CD4-positive, alpha-beta T cell (primary cell): ENCODE measurements at places on chromosomes 5 and 9. TPM values are rescaled to one million over a fixed set of nuclear protein-coding genes. Genes with fewer than 3 reads are reported as not detected.

GRCh38 chr9:137171149-137171900 is 531 bp downstream of the TMEM210 start:
- peaks cover 26% of the 10 kb centered on the region for H3K4me1 ChIP-seq
- H3K36me3 ChIP-seq = no peaks in the 10 kb centered on the region
- no peak overlapping the region for H3K27ac ChIP-seq
- DNase-seq = no peak

GRCh38 chr5:54765165-54766028 is 220.0 kb downstream of the ESM1 start:
- H3K36me3 ChIP-seq = no peaks in the 10 kb centered on the region
- no peaks in the 10 kb centered on the region for H3K4me1 ChIP-seq
- DNase-seq = no peak
- H3K27me3 ChIP-seq = no peaks in the 10 kb centered on the region
- no peak overlapping the region for H3K27ac ChIP-seq

DNA sequence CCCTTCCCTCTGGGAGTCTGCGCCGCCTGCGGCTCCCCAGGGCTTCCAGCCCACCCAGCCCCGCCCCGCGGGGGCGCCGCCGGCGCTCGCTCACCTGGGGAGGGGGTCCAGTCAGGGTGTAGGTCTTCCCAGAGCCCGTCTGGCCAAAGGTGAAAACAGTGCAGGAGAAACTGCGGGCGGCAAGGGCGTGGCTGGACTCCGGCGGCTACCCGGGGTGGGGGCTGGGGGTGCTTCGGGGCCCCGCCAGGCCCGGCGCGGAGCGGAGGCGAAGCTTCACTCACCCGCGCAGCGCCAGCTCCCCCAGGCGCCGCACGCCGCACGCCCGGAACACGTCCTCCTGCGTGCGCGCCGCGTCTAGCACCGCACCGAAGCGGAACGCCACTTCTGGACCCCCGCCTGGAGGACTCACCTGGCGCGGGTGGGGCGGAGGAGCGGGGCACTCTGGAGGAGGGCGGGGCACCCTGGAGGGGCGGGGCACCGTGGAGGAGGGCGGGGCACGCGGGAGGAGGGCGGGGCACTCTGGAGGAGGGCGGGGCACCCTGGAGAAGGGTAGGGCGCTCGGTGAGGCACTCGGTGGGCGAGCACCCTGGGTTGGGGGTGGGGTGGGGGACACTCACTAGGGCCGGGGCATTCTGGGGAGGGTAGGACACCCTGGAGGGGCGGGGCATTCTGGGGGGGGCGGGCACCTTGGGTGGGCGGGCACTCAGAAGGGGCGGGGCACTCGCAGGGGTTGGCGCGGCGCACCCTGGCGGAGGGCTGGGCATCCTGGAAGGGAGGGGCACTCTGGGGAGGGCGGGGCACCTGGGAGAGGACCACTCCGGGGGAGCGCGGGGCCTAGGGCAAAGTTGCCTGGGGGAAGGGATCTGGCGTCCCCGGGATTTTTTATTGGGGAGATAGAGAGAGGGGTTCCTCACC is 814 bp downstream of the KIF12 start:
- H3K4me3 ChIP-seq = no peak overlapping the region
- H3K27me3 ChIP-seq = peaks cover 30% of the 10 kb centered on the region
- no peak overlapping the region for H3K27ac ChIP-seq

DNA sequence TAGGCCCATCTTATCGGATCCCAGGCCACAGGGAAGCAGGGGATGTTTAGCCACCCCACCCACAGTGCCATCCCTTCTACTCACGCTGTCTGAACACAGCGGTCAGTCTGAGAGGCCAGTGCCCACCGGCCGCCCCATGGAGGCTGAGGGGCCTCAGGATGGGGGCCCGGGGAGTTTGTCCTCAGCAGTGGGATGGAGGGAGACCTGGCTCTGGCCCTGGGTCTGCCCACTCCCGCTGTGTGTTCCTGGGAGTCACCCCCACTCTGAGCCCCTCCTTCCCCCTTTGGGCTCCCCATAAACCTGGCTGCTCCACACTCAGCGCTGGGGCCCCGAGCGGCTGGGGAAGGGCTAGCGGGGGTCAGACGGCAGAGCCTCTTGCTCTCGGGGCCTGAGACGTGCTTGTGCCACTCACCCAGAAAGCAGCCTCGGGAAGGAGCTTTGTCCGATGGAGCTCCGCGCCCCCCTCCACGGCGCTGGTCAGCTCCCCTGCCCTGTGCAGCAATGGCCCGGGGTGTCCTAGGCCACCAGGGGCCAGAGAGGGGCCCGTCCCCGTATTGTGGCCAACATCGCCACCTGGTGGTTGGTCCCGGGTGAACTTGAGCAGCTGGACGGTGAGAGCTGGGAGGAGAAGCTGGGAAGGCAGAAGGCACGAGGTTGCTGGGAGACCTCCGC is 10.9 kb upstream of the LAMC3 start:
- H3K27me3 ChIP-seq = peaks cover 9% of the 10 kb centered on the region
- DNase-seq = no peak
- no peak overlapping the region for H3K27ac ChIP-seq
- no peak overlapping the region for H3K4me3 ChIP-seq

- no peak for DNase-seq
- H3K4me1 ChIP-seq = no peaks in the 10 kb centered on the region
- H3K36me3 ChIP-seq = no peaks in the 10 kb centered on the region
- no peak overlapping the region for H3K27ac ChIP-seq
- H3K4me3 ChIP-seq = no peak overlapping the region
Measured at GRCh38 chr5:148740966-148741742, 85.3 kb upstream of the ADRB2 start.

DNA sequence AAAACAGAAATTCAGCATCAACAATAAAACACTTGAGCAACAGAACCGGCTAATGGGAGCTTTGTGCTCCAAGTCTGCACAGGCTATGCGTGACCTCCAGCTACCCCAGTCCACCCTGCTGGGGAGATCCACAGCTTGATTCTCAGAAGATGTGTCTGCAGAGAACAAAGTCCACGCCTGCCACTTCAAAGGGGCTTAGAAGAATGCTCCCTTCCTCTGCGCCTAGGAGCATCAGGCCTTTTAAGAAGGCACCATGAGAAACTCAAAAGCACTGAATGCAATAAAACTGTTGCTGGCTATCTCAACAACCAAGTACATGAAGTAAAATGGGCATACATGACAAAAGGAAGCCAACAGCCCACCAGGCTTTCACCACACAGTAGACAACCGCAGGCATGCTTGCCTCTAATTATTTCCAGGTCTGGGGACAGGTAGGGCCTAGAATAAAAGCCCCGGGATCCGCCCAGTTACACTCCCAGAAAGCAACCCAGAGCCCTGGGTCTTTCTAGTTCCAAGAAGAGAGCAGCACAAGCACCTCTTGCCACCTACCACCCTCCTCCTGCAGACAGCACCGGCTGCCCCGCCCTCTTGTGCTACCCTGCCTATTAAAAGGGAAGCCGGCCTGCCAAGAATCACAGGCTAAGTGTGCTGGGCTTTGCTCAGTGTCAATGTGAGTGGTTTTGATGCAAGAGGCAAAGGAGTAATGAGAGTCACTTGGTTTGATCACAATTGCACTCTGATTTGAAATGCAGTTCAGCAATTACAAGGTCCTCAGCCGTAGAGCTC is 123.2 kb downstream of the SPOCK1 start:
- no peaks in the 10 kb centered on the region for H3K36me3 ChIP-seq
- no peak for DNase-seq
- peaks cover 6% of the 10 kb centered on the region for H3K27me3 ChIP-seq
- no peak overlapping the region for H3K27ac ChIP-seq
- no peaks in the 10 kb centered on the region for H3K4me1 ChIP-seq

PSMD5 gene
- 44.3 TPM for total RNA-seq

DNA sequence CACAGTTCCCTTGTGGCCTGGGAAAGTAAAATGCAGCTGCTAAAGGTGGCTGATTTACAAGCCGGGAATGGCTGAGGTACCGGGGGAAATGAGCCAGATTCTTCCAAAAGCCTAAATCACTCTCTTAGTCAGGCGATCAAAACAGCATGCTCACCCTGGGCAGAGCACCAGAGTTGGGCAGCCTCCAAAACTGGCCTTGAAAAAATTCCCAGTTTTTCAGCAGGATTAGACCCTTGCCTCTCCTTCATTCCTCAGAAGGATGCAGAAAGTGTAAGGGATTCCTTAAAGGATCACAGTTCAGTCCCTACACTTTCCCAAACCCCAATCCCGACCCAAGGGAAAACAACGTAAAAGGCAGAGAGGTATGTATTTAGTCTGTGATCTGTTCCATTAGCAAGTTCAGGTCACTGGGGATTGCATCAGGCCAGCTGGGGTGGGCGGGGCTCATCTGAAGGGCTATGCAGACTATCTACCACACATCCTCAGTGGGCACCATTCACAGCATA is 16.9 kb downstream of the TMEM174 start:
- H3K27ac ChIP-seq = no peak overlapping the region
- H3K36me3 ChIP-seq = no peaks in the 10 kb centered on the region
- DNase-seq = no peak
- no peak overlapping the region for H3K4me3 ChIP-seq

DNA sequence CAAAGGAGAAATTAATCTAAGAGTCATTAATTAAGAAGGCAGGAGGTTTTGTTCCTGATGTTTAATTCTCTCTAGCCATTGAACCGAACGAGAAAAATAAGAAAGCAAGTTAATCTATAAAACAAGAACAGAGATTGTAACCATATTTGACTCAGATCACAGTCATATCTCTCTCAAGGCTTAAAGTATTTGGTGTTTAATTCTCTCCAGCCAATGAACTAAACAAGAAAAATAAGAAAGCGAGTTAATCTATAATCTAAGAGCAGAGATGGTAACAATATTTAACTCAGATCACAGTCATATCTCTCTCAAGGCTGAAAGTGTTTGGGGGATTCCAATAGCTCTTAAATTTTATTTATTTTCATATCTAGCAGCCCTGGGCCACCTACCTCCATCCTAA is 74.4 kb upstream of the SHISAL2B start:
- no peaks in the 10 kb centered on the region for H3K27me3 ChIP-seq
- no peak overlapping the region for H3K27ac ChIP-seq
- DNase-seq = no peak
- H3K4me3 ChIP-seq = no peak overlapping the region
- H3K4me1 ChIP-seq = no peaks in the 10 kb centered on the region
- H3K36me3 ChIP-seq = no peaks in the 10 kb centered on the region

GRCh38 chr9:109048822-109049221 is 35.5 kb upstream of the CTNNAL1 start:
- H3K4me1 ChIP-seq = no peaks in the 10 kb centered on the region
- H3K4me3 ChIP-seq = no peak overlapping the region
- no peak overlapping the region for H3K27ac ChIP-seq
- DNase-seq = no peak
- peaks cover 86% of the 10 kb centered on the region for H3K36me3 ChIP-seq

FOXD1 gene
- total RNA-seq = not detected

DNA sequence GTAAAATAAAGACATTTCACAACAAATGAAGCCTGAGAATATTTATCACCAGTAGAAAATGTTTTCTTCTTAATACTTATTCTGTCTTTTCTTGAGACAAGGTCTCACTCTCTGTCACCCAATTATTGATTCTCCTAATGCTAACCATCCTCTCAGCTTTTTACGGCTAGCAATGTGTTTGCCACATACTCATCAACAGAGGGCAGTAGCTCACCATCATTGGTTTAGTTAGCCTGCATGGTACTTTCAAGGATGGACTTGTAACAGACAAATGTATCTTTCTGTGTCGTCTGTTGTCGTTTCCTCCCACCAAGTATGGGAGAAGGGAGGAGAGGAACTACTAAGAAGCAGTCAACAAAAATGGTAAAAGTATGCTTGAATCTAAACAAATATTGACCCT is 5.9 kb upstream of the ACO1 start:
- H3K36me3 ChIP-seq = no peaks in the 10 kb centered on the region
- DNase-seq = no peak
- H3K4me3 ChIP-seq = no peak overlapping the region

HOMER1 gene
- 2.1 TPM for total RNA-seq

DNA sequence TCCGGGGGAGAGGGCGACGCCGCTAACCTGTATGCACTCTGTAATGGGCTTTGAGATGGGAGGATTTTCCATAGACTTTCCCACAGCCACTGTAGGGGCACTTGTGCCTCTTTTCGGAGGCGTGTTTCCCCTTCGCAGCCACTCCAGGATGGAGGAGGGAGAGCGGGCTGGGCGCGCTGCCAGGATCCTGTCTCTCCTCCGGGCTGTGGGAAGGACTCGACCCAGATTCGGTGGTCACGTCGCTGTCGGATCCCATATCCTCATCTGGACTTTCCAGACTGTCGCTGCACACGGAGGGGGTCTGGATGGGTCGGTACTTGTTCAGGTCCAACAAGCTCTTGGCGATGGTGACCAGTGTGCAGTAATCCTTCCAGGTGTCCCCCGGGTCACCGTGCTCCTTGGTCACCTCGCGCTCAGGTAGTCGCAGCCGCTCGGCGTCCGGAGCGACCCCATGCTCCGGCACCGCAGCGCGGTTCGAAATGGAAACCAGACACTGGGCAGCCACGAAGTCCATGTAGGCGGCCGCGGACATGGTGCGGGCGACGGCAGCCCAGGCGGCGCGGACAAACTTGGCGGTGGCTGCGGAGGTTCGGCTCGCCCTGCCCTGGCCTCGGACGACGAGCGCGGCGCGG is 1.5 kb downstream of the KLF9 start:
- peaks cover 44% of the 10 kb centered on the region for H3K4me1 ChIP-seq
- no peaks in the 10 kb centered on the region for H3K36me3 ChIP-seq
- no peaks in the 10 kb centered on the region for H3K27me3 ChIP-seq
- DNase-seq = peak; percentile 38
- H3K27ac ChIP-seq = peak overlapping the region; percentile 82

DNA sequence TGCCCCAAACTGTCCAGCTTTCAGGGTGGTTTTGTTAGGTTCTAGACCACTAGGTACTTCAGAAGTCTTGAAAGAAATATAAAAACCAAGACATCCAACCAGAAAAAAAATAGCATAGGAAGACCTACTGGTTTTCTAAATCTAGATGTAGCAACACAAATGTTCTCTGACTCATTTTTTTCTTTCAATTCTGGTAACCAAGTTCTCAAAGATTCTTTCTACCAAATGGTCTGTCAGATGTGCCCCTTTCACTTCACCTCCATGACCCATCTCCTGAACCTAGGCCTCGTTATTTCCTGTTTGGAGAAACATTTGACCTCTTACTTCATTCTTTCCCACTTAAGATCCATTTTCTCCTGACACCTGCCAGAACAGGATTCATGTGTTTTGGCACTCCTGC is 355.3 kb downstream of the KIAA0825 start:
- H3K27me3 ChIP-seq = no peaks in the 10 kb centered on the region
- H3K4me3 ChIP-seq = no peak overlapping the region
- DNase-seq = no peak
- H3K4me1 ChIP-seq = no peaks in the 10 kb centered on the region
- no peaks in the 10 kb centered on the region for H3K36me3 ChIP-seq

WHRN gene
- total RNA-seq = 19.9 TPM

GRCh38 chr5:156254196-156254595 is 72.8 kb upstream of the SGCD start:
- no peaks in the 10 kb centered on the region for H3K36me3 ChIP-seq
- H3K27ac ChIP-seq = no peak overlapping the region
- no peak overlapping the region for H3K4me3 ChIP-seq
- no peaks in the 10 kb centered on the region for H3K4me1 ChIP-seq
- no peaks in the 10 kb centered on the region for H3K27me3 ChIP-seq
- DNase-seq = no peak
